IPS DF 6.9 (cell line): ENCODE measurements at places on chromosomes 4 and X.
A peak's percentile ranks its signal among the peaks of the same experiment; 100 is the strongest.

- DNase-seq, result peak; percentile 1
Measured at GRCh38 chr4:32396507-32397070, 1676.4 kb downstream of the PCDH7 start.

GRCh38 chr4:54588404-54588803, 69.4 kb upstream of the KIT start:
- no peak for DNase-seq

- no peak for DNase-seq
Measured at GRCh38 chr4:133154725-133155124, 5.6 kb downstream of the PCDH10 start.

GRCh38 chr4:97786306-97786920, 356.9 kb downstream of the STPG2 start:
- DNase-seq, result no peak

DNA sequence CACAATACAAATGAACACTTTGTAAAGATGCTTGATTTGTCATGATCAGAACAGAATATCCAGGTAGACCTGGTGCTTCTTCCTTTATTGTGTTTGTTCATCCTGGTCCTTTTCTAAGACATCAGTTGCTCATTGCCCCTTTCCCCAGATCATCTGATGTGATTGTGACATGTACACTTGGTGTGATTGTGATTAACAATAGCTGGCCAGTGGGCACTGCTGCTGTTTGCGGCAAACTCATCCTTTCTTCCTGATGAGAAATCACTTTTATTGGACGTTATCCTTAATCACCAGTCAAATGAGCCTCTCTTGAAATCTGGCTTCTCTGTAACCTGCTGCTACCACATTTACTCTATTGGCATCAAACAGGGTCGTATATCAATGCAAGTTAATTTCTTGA, 135.1 kb downstream of the PCDH7 start:
- no peak for DNase-seq

DNA sequence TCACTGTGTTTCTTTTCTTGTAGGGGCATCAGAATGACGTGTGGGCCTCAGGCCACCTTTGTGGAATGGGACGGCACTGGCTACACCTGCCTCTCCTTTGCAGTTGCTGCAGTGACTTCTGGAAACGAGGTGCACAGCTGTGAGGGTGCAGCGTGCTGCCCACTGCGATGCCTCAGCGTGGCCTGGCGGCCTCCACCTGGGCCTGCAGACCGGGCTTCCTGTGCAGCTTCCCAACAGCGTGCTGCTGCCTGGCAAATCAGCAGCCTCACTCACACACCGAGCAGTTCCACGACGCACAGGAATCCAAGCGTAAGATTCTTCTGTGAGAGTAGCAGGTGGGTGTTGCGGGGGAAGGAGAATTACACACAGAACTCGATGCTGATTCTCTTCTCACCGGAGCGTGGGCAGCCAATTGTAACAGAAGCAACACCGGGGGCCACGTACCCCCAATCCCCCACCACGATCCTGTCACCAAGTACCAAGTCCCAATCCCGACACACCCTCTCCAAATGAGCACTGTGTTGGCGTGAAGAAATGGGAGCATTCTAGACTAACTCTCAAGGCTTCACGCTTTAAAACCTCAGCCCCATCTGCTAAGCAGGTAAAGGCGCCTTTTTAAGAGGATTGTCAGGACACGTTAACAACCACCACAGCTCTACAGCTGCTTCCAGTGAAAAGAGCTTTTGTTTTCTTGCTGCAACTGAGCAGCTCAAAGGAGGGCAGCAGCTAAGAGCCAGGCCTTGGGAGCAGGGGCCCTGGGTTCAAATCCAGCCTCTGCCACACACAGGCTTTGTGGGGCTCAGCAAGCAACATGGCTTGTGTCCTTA, 16.9 kb downstream of the WDR1 start:
- DNase-seq, result no peak

GRCh38 chrX:13087322-13088155, 43.1 kb upstream of the FAM9C start:
- DNase-seq, result no peak

GRCh38 chr4:99413140-99413539, 22.0 kb downstream of the ADH7 start:
- no peak for DNase-seq

DNA sequence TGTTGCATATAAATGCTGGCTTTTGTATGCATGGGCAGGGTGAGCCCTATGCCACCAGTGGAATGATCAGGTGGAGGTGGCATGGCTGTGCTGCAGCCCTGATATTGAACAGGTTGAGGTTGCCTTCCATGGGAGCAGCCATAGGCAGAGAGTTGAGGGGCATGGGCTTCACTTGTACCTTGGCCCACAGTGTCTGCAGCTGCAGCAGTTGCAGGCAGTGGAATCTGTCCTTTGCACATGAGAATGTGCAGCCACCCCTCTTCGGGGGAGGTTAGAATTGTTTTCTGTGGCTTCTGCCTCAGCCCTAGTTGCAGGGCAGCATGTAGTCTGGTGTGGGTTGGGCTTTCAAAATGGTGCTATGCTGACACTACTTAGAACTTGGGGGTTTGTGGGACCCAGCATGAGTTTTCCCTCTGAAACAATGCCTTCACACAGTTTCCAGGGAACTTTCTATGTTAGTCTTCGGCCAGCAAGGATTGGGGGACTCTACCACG, 25.4 kb upstream of the VSIG1 start:
- no peak for DNase-seq

DNA sequence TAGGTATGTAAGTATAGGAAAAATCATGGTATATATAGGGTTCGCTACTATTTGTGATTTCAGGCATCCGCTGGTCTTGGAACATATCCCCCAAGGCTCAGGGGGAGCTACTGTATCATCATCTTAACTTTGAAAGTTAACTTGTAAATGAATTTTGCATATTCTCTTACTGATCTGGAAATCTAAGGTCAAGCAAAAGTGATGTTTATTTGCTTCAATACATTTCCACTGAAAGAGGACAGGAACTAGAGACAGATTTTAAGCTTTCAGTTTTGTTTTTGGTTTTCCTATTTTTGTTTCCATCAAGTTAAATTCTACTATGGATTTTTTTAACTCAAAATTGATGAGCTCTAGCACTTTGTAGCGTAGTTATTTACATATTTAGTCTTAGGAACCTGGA, 56.2 kb downstream of the NAF1 start:
- no peak for DNase-seq

DNA sequence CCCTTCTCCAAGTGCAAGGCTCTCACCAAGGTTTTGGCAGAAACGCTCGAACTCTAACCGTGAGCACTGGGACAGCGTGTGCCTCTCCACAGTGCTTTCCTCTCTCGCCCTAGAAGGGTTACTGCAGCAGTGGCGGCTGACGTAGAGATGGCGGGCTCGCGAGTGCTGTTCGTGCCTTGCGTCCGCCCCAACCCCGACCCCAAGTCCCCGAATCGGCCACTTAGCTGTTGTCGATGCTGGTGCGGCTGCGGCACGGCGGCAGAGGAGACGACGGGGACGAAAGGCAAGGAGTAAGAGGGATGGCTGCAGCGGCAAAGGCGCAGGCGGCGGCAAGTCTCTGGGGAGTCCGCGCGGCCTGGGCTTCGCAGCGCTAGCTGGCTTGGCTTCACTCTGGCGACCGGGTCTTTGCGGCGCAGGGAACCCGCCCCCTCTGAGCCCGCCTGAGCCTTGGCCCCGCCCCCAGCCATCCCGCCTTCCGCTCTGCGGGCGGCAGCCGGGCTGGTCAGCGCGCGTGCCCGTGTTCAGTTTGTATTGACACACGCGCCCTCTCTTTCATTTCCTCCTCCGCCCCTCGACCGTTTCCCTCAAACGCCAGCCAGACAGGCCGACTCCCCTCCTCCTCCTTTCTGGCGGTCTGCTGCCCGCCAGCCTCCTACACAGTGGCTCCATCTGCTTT, at the start of gene SPIN4:
TSS of gene SPIN4 (minus strand) at position 392 of the 676 bp plus-strand sequence. CDS start 513 bp downstream, outside the sequence.
- DNase-seq, result no peak

GRCh38 chrX:68721991-68722860, 74.8 kb downstream of the STARD8 start:
- DNase-seq, result no peak

DNA sequence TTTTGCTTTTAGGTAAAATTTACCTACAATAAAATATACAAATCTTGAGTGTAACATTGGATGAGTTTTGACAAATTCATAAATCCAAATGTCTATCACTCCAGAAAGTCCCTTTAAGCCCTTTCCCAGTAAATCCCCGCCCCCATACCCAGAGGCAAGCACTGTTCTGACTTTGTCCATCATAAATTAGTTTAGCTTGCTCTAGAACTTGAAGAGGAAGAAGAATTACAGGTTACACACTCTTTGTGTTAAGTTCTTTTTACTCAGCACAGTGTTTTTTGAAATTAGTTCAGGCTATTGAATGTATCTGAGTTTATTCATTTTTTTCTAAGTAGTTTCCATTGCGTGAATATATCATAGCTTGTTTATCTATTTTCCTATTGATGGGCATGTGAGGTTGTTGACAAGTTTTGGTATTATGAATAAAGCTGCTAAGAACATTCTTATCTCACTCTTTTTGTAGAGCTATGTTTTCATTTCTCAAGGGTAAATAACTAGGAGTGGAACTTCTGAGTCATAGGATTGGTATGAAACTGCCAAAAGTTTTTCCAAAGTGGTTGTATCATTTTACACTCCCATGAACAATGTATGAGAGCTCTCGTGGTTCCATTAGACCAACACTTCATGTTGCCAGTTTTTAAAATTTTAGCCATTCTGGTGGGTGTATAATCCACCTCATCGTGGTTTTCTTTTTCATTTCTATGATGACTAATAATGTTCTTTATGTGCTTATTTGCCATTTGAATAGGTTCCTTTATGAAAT, 22.4 kb upstream of the HPSE start:
- DNase-seq, result no peak

- DNase-seq, result no peak
Measured at GRCh38 chr4:1765409-1766072, 27.6 kb upstream of the FGFR3 start.

DNA sequence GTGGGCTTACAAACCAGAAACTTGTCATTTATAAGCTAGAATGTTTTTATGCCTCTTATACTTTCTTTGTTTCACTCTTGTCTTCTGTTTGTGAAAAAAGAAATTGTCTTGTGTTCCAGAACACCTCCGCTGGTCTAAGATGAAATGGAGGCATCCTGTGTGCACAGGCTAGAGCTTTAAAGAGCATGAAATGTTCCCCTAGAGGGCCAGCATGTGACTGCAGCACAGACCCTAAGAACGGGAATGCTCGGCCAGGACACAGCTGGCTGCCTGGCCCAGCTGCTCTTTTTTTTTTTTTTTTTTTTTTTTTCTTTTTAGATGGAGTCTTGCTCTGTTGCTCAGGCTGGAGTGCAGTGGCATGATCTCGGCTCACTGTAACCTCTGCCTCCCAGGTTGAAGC, 33.6 kb downstream of the SETD7 start:
- no peak for DNase-seq

- DNase-seq, result no peak
Measured at GRCh38 chrX:23930894-23931604, 23.2 kb downstream of the CXorf58 start.
